ENCODE measurements at places on chromosomes 13 and 19. TPM values are rescaled to one million over a fixed set of nuclear protein-coding genes. Genes with fewer than 3 reads are reported as not detected.

Gene SERTAD3
- total RNA-seq, result 19.4 TPM

Gene HPN
- total RNA-seq, result not detected

Gene ZNF552
- total RNA-seq, result 7.9 TPM

Gene USF2
- total RNA-seq, result 41.8 TPM

Gene CGB3
- not detected for total RNA-seq

Gene CCDC97
- total RNA-seq, result 14.4 TPM

Gene GAS6
- 210 TPM for total RNA-seq

Gene SIGLEC12
- not detected for total RNA-seq

Gene GRK1
- total RNA-seq, result 0.44 TPM

Gene PSG11
- total RNA-seq, result not detected

Gene CYP2A7
- total RNA-seq, result not detected

Gene PDX1
- not detected for total RNA-seq

Gene CERS1
- total RNA-seq, result 1.3 TPM

Gene ZNF575
- 0.16 TPM for total RNA-seq

Gene SERPINE3
- total RNA-seq, result not detected

Gene ACER1
- total RNA-seq, result not detected

Gene CA11
- total RNA-seq, result 2.7 TPM

Gene INSL3
- not detected for total RNA-seq
